Left ventricle myocardium superior (tissue), 1 donor: ENCODE measurements at places on chromosomes 2 and 18.

DNA sequence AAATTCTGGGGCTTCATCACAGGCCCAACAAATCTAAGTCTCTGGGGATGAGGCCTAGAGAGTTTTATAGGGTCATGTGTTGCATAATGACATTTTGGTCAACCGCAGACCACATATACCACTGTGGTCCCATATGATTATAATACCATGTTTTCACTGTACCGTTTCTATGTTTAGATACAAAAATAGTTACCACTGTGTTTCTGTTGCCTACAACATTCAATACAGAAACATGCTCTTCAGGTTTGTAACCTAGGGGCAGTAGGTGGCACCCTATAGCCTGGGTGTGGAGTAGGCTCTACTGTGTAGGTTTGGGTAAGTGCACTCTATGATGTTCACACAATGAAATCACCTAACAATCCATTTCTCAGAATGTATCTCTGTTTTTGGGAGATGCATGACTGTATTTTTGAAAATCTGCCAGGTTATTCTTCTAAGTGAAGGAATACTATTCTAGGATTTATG lies 485.2 kb downstream of the PTPRM start:
- no peak for DNase-seq

GRCh38 chr2:225569995-225570394 lies 170.5 kb downstream of the NYAP2 start:
- DNase-seq: no peak

DNA sequence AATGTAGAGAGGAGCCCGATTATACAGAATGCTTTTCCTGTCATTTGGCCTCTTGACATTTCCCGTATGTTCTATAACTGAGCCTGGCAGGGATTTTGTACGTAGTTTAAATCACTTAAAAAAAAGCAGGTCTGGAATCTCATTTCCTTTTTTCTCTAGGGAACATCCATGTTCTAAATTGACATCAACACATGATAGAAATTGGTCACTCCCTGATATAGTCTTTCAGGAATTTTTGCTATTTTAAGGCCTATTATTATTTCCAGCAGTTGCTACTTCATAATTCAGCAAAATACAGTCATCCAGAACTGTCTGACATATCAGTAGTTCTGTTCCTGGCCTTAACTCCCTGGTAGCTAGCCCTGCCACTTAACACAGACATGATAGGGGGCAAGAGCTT lies 565.7 kb upstream of the ZEB2 start:
- DNase-seq: no peak

DNA sequence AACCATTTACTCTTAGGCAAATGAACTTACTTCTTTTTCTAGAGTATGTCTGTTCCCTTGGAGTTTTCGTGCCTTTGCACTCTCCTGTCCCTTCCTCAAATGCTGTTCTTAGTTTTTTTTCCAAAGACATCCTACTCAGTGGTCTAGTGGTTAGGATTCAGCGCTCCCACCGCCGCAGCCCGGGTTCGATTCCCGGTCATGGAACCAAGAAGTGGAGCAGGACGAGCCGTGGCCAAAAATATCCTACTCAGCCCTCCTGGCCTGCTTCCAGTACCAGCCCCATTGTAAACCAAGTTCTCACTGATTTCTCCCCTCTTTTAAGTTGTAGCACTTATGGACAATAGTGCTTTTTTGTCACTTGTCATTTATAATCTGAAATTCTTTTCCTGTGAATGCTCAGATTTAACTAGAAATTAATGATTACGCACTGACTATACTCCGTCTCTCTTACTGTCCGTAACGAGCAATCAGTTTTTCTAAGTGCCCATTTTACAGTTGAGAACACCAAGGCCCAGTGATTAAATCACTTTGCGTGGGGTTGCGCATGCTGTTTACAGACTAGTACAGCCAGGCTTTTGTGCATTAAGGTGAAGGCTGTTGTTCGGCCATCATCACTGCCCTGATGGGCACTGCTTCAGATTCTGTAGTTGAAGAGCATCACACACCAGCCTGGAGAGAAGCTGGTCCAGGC lies 17.9 kb downstream of the GREB1 start:
- no peak for DNase-seq

DNA sequence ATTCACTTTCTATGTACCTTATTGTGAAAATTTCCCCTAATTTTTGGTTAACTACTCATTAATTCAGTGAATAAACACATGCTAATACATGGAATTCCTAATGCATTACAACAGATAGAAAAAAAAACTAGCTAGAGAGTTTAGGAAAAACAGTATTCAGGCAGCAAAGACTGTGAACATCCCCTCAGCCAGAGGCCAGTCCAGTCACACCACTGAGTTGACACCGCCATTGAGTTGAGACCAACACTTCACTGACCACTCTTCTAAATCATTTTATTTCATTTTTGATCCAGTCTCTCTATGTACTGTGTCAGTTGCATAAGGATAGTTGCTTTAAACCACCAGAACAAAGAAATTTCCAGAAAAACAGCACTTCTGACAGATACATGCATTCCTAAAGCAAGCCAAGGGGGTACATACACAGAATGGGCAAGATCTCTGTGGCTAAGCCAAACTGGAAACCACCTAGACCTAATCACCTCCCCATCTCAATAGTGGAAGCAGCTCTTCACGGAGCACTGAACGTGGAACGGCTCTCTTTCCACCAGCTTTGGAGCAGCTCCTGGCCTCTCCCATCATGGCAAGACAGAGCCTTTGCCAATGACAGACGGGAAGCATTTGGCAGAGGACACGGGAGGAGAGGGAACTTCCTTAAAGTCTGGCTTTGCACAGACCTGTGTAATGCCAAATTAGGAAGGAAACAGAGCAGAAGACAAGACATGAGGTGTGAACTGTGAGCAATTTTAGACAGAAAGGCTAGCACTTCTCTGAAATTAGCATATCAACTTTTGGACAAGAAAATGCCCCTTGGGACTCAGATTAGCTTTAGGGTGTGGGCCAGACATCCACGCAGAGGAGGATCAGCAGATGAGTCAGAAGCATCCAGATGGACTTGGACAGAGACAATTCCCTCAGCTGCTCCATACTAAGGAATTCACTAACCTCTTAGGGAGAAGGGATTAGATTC lies 36.4 kb downstream of the CACNB4 start:
- DNase-seq: peak; percentile 35

- DNase-seq: no peak
These were observed 193.4 kb downstream of the CCDC102B start for GRCh38 chr18:68991286-68991685.
